CD4-positive, alpha-beta T cell treated with Interleukin-21 for 1 hour (primary cell): ENCODE measurements at places on chromosomes 4 and X.
A peak's percentile ranks its signal among the peaks of the same experiment; 100 is the strongest.

GRCh38 chr4:23202712-23203247 is 510.0 kb downstream of the GBA3 start:
- no peak for DNase-seq

GRCh38 chr4:1061760-1062159 is 50.3 kb downstream of the FGFRL1 start:
- no peak for DNase-seq

DNA sequence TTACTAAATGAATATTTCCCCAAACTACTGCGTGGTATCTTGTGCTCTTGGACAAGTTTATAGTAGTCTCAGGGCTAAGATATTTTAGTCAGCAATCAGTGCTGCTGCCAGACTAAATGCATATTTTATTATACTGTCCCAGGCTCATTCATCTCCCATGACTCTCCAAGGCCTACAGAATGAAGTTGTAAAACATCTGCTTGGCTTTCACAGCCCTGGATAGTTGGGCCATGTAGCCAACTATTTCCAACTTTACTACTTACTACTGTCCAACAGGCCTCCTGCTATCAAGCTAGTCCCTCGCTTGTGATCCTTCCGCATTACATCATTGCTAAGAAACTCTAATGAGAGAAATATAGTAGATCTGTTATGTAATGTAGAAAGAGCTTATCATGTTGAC is 31.4 kb downstream of the MAGEB16 start:
- no peak for DNase-seq

DNA sequence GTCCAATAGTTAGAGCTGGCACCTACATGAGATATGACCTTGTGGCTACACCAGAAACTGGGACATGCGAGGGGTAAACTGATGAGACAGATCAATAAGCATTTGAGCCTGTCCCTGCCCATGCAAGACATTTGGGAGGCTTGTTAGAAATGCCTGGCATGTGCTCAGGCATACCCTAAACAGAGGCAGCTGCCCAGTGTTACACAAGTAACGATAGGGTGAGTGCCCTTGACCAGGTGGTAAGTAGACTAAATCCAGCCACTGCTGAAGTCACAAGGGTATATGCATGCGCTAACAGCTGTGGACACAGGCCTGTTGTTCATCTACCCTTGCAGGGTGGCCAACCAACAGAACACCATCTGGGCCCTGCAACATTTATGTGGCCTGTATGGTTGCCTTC is 56.1 kb upstream of the CCDC149 start:
- no peak for DNase-seq

DNA sequence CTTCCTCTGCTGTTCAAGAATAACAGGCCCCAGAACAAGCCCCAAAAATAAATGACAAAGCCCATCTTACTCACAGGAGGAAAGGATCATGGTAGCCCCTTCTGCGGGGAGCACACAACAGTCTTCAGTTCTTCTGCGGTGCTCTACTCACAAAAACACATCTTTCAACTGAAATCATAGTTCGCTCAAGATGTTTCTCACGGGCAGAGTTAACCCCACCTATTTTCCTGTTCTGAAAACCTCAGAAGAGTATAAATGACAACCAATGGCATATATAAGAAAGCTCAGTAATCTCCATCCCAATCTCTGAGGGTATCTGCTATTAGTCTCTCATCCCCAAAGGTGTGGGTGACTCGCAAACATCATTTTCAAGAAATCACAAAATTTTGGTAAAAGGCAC is at the start of gene TXK:
TSS of gene TXK (minus strand) at position 170 of the 400 bp plus-strand sequence. CDS start at position 90, 80 bp downstream.
- peak; percentile 52 for DNase-seq
